ENCODE measurements at places on chromosomes 6 and 20.

DNA sequence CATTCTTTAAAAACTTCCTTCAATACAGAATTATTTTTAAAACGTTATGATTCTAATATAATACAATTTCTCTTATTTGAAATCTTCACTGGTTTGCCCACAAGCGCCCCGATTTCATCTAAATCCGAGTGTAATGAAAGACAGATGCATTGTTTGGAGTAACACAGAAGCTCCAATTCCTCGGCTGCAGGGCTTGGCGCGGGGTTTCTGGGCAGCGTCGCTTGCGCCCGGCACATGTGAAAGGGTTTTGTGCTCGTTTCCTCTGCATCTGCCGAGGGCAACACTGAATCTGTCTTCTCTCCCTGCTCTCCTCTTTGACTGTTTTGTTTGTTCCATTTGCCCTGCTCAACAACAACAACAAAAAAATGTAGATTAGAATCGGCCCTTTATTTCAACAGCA, 248.6 kb upstream of the QKI start:
- no peak for DNase-seq

- DNase-seq, result no peak
Observed at GRCh38 chr6:138503881-138504680, 4.8 kb upstream of the NHSL1 start.

DNA sequence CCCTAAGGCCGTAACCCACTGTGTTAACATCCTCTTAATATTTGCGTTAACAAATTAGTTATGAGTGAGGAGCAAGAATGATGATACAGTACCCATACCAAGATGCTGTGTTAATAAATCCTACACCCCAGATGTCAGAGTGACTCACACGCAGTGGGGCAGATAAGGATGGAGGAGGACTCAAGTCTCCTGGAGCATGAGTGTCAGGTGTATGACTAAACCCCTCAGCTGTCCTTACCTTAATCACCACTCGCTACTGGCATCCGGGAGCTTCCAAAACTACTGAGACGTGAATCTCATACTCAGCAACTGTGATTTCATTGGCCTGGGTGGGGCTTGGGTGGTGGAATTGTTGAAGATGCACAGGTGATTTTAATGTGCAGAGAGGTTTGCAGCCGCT, 131.3 kb upstream of the MTHFD1L start:
- DNase-seq, result no peak

DNA sequence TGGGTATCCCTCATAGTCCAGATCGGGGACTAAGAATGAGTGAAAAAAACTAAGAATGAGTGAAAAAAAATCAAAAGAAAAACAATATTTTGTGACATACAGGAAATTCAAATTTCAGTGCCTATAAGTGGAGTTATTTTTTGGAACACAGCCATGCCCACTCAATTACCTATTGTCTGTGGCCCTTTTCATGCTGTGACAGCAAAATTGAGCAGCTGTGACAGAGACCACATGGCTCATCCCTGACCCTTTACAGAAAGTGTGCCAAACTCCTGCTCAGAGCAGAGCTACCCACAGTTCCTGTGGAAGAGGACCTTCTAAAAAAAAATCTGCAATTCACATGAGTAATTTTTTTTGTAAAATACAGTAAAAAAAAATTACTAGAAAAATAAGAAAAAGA, 1.4 kb downstream of the NCR2 start:
- DNase-seq, result no peak

GRCh38 chr6:55286824-55287223, 40.4 kb upstream of the GFRAL start:
- no peak for DNase-seq

DNA sequence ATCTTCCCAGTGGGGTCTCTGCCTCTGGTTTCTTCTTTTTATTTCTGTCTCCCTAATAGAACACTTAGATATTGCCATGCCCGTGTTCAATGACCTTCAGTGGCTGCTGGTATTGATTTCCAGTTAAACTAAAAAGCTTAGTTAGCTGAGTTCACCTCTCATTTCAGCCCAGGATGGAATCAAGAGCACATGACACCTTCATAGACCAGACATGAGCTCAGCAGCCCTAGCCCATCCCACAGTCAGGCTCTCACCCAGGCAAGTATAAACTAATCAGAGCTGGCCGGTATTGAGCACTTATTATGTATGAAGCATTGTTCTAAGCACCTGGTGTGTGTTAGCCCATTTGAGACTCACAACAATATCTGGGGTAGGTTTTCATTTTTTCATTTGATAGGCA, 33.7 kb upstream of the PLEKHG1 start:
- no peak for DNase-seq

DNA sequence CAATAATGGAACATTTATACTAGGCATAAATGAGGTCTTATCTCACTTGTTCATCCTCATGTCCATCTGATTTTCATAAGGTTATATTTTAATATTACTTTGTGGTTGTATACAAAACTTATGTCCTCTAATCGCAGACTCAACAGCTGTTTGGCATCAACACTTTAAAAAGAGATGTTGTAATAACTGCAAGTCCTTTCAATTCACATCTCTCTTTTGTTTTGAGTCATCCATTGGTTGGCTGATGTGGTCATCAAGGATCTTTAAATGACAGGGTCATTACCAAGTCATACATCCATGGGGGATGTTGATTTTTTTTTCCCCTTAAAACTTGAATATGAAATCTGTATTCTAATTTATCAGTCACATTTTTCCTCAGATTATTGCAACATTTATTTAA, 299.4 kb upstream of the NRSN1 start:
- DNase-seq, result no peak

- DNase-seq, result no peak
Observed at GRCh38 chr6:106771822-106772221, 142.4 kb downstream of the QRSL1 start.

DNA sequence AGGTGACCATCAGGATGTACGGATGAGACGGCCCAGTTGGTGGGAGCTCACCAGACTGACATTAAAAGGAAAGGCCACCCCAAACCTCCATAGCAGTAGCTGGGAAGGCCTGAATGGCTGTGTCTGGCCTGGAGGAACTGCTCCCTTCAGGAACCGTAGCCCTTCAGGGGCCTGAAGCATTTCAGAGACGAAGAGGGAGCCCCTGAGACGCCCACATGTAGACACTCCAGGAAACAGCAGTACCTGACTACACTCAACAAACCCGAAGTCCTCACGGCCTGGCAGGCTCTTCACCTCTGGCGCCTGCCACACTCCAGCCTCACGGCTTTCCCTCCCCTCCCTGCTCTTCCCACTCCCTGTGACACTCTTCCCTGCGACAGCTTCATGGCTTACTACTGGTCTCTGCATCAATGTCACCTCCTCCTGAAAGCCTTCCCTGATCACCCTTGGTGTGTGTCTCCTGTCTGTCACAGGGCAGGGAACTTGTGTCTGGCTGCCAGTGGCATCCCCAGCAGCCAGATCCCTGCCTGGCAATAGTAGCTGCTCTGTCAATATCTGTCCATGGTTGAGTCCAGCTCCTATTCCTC, 14.6 kb upstream of the STX16 start:
- no peak for DNase-seq

- peak; percentile 18 for DNase-seq
Observed at GRCh38 chr20:58306421-58307261, 2.9 kb upstream of the RAB22A start.

- DNase-seq, result no peak
Observed at GRCh38 chr6:140872885-140873284, 1259.8 kb upstream of the GJE1 start.

DNA sequence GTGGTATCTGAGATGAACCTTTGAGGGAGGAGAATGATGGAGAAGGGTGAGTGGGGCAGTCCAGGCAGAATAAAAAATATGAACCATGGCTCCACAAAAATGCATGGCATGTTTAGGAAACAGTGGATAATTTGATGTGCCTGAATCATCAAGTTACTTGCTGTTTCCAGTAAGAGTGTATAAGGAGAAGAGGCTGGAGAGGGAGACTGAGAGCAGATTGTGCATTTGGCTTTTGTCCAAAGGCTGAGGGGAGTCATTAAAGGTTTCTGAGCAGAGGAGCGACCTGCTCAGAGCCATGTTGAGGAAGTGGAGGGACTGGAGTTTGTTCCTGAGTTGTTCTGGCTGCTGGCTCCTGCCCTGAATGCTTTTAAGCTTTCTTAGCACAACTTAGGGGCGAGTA, 6.1 kb downstream of the MMP24 start:
- DNase-seq, result no peak

DNA sequence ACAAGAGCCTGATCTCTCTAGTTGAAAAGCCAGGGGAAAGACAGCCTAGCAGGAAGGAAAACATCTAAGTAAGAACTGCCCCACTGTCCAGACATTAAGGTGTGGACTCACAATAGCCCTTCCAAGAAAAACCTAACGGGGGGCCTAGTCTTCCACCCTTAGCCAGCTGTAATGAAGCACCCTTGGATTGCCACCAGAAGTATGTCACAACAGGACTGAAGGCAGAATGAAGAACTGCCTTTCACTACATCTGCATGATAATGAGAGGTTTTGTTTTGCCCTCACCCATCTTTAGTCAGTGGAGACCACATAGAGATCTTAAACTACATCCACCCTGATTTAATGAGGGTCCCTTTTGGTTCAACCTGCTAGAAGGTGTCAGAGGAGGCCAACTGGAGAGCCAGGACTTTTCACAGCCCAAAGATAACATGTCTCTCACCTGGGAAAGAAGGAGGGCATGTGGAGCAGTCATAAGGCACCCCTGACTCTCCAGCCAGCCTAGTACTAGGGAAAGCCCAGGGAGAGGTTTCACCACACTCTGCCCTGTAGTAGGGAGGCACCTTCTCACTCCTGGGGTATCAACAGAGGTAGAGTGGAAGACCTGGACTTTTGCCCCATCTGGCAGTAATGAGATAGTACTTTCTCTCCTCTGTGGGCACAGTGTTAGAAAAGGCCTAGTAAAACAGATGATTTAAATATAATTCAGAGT, 1017.4 kb upstream of the MANEA start:
- no peak for DNase-seq

DNA sequence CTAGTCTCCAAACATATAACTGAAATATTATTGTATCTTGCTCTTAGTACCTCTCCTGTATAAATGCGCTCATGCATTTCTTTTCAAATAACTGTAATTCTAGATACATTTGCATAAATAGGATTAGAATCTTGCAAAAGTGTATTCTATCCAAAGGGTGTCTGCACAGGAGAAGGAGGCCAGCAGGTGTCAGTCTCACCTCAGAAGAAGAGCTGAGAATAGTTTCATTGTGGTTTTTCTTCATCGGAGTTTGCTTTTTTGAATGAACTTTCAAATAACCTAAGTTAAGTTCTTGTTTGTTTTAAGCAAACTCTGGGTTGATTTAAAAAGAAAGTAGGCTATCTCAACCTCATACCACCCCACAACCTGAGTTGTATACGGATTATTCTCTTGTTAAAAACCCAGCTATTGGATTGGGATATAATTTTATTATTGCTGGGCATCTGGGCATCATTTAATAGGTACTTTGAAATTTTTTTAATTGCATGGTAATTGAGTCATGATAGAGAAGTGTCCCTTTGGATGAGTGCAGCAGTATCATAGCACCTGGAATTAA, 125.0 kb upstream of the MLIP start:
- DNase-seq, result peak; percentile 54

- no peak for DNase-seq
Observed at GRCh38 chr6:130482645-130483390, 117.0 kb downstream of the TMEM200A start.

GRCh38 chr6:12051861-12052368, 39.8 kb downstream of the HIVEP1 start:
- DNase-seq, result no peak

All from NCI-H460 (cell line).